ENCODE measurements at places on chromosomes 16 and 17. TPM values are rescaled to one million over a fixed set of nuclear protein-coding genes. Genes with fewer than 3 reads are reported as not detected.

Gene VMO1
- total RNA-seq = 0.64 TPM

Gene SECTM1
- 24.2 TPM for total RNA-seq

Gene NPTX1
- 1.3 TPM for total RNA-seq

Gene TMEM235
- not detected for total RNA-seq

Gene SYNGR3
- total RNA-seq = 2.6 TPM

Gene HEXIM1
- 8.4 TPM for total RNA-seq

Gene UTP18
- 44.0 TPM for total RNA-seq
